ENCODE measurements at places on chromosomes 5 and 9. TPM values are rescaled to one million over a fixed set of nuclear protein-coding genes. Genes with fewer than 3 reads are reported as not detected.

Gene F2RL1
- total RNA-seq, result 34.9 TPM

Gene SLC36A3
- not detected for total RNA-seq

Gene AMBP
- not detected for total RNA-seq

Gene DPYSL3
- total RNA-seq, result 8.2 TPM

Gene IL33
- not detected for total RNA-seq

Gene ACSL6
- not detected for total RNA-seq

Gene CD14
- 2.2 TPM for total RNA-seq
